ENCODE measurements at places on chromosomes 6 and 20.

GRCh38 chr6:111192911-111193555, 105.7 kb downstream of the SLC16A10 start:
- no peak for DNase-seq

GRCh38 chr6:156396068-156396771, 381.0 kb upstream of the ARID1B start:
- no peak for DNase-seq

GRCh38 chr20:9999645-10000044, 35.1 kb upstream of the ANKEF1 start:
- no peak for DNase-seq

DNA sequence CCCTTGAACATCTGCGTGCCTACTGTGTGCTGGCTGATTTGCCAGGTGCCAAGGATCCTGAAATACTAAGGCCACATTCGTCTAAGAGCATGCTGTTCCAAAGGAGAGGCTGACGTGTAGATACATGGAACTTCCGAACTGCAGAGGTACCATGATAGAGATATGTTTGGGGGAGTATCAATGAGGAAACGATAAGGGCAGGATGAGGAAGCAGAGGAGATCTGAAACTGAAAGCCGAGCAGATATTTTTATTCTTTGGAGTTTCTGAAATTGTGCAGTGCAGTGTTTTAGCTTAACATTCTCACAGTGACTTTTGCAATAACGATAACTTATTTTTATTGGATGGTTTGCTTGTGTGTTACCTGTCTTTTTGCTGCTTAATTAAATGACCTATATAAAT, 24.3 kb downstream of the BMP6 start:
- DNase-seq = no peak

GRCh38 chr6:88045521-88046136, 2.0 kb upstream of the SPACA1 start:
- DNase-seq = no peak

GRCh38 chr6:19370831-19371230, 466.3 kb upstream of the ID4 start:
- no peak for DNase-seq

DNA sequence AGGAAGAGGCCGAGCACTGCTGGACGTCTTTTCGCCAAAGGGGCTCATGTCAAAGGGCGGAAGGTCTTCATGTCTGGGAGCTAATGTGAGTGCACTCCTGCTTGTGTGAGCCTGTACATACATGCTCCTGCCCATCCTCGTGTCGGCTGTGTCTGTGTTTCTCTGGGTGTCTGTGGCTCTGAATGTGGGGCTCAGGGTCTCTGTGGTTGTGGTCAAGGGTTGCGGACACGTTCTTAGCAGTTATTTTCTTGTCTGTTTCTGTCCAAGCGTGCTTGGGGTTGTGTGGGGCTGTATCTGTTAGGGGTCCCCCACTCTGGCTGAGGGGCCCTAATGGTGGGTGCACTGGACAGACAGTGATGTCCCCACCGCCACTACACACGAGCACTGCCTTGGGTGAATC, 2.9 kb downstream of the AVP start:
- DNase-seq = no peak

- no peak for DNase-seq
These were observed 72.1 kb downstream of the FOXA2 start for GRCh38 chr20:22511943-22512910.

DNA sequence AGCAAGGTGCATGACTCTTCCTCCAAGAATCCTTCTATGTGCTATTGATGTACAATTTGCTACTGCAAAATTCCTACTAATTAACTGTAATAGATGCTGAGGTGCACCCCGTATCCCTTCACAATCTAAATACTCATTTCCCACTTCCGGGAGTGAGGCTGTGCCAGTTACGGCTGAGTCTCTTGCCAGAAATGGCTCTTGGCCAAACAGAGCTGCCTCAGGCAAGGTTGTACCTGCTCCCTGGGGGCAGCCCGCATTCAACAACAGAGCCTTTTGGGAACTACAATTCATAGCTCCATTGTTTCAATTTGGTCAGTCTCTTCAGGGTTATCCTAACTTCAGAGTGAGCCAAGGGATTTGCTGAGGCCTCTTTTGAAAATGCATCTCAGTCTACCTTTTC, 789.8 kb upstream of the MAP3K7 start:
- DNase-seq = no peak

- DNase-seq = no peak
These were observed 63.9 kb downstream of the MTHFD1L start for GRCh38 chr6:150929416-150929815.

DNA sequence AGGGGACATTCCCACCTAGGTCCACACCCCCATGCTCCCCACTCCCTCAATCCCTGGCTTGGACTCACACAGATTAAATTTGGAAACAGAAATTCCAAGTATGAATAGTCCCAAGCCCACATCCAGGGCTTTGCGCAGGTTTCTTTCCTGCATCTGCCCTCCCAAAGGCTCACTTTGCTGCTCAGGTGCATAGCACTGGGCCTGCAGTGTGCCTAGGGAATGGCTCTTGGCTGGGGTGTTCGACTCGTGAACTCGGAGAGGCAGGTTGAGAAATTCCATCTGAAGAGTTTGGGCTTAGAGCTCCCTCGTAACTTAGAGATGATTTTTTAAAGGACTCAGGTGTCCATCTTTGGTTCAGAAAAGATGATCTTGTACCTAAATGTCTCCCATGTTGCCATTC, 14.8 kb upstream of the SF3B5 start:
- DNase-seq = no peak
